ENCODE measurements at places on chromosomes 3 and 15.
A peak's percentile ranks its signal among the peaks of the same experiment; 100 is the strongest.

GRCh38 chr15:31852933-31853799, 177.1 kb upstream of the CHRNA7 start:
- no peak for DNase-seq

DNA sequence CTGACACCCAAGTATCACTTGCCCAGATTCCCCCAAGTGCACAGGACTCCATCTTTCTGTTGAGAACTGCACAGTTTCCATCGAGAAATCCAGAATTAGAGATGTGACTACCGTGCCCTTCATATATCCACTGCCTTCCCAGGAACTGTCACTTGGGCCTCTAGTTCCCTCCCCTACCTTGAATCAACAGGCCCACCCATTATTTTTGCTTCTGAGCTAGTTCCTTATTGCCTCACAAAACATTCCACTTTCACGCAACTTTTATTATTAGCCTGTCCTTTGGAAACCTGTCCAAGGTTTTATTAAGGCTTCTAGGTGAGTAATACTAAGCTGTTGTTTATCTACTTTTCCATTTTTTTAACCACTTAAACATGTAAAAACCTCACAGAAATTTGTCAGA, 17.1 kb upstream of the SLC30A4 start:
- no peak for DNase-seq

DNA sequence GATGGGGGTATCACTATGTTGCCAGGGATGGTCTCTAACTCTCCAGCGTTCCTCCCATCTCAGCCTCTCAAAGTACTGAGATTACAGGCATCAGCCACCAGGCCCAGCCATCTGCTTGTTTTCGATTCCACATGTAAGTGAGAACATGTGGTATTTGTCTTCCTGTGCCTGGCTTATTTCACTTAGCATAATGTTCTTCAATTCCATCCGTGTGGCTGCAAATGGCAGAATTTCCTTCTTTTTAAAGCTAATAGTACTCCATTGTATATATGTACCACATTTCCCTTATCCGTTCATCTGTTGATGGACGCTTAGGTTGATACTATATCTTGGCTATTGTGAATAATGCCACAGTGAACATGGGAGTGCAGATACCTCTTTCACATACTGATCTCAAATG, 70.6 kb downstream of the ASB7 start:
- no peak for DNase-seq

DNA sequence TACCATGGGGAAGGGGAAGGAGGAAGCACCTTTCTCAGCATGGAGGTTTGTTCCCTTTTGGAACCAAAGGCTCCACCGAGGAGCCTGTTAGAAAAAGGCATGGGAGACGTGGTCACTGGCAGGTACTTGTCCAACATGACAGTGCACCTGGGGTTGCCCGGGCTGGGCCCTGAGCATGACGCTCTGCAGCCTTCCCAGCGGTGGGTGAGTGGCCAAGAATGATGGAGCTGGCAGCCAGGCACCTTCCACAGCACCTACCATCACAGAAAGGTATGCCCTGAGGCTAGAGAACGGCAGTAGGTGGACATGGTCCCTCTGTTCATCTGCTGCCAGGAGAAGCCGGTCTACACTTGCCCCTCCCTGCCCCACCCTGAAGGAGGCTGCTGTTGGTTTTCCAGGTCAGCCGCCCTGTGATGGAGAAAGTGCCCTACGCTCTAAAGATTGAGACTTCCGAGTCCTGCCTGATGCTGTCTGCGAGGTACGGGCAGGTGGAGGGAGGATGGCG, 29.0 kb upstream of the NR2C2 start:
- no peak for DNase-seq

DNA sequence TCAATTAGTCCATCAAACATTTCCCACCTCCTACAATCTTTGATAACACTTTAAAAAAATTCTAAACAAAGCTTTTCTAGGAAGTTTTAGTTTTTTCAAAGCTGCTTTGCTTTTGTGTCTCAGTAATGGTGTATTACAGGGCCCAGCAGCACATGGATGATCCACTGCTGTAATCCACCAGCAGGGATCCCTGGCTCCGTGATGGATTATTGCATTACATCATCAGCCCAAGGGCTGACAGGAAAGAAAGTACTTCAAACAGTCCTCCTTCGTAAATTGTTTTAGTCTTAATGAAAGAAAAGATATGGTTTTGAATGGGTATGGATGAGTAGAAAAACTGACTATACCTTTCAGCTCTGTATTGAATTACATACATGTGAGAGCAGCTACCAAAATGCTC, 688.9 kb upstream of the NAALADL2 start:
- no peak for DNase-seq

- no peak for DNase-seq
These were observed 121.3 kb downstream of the STAC start for GRCh38 chr3:36501616-36502015.

DNA sequence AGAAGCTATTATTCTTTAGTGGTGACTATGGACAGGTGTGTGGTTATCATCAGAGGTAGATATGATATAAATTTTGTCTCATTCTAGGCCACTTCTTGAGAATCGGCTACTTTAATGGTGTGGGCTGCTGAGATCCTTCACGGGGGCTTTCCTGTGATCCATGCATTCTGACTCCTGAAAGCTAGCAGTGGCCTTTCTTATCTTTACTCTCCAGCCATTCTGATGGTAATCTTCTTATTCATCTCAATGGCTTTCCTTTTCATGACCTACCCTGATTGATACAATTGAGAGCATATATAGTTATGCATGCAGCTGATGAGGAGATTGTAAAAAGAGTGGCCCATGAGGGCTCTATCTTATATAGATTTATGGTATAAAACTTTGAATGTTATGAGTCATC, 78.3 kb upstream of the ZPLD1 start:
- no peak for DNase-seq

DNA sequence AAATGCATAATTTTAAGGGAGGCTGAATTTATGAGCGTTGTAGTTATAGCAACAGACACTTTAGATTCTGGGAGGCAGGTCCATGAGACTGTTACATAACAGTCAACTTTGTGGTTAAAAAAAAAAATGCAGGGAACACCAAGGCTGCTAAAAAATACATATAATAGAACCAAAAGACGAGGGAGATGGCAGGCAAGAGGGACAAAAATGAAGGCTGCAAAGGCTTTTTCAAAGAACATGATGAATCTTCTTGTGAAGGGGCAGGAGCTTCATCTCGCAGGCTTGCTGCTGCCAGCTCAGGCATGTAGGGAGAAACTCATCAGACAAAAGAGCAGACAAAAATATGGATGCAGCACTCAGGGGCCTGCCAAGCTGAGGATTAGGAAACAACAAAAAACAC, 243.9 kb downstream of the SHQ1 start:
- no peak for DNase-seq

GRCh38 chr3:38984110-38984509, 67.6 kb downstream of the SCN11A start:
- no peak for DNase-seq

GRCh38 chr3:187450431-187451190, 82.4 kb downstream of the RTP4 start:
- no peak for DNase-seq

GRCh38 chr3:125266971-125267370, 54.4 kb upstream of the SLC12A8 start:
- DNase-seq = no peak

DNA sequence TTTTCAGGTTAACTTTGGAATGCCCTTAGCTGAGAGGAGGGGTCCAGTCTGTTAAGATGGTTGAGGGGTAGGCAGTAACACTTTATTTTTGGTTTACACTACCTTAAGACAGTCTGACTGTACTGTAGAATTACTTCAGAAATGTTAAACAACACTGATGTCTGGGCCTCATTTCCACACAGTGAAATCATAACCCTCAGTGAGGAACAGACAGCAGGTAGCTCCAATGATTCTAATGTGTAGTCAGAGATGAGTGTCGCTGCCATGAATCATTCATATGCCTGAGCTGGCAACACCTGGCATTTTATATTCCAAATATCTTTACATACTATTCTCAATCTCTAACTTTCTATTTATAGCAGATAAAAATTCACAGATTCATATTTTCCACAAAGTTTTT, 37.3 kb upstream of the POU1F1 start:
- no peak for DNase-seq

GRCh38 chr3:119357190-119357589, 63.0 kb downstream of the ARHGAP31 start:
- DNase-seq = no peak

GRCh38 chr15:101267320-101268104, 9.8 kb downstream of the SELENOS start:
- DNase-seq = peak; percentile 86

DNA sequence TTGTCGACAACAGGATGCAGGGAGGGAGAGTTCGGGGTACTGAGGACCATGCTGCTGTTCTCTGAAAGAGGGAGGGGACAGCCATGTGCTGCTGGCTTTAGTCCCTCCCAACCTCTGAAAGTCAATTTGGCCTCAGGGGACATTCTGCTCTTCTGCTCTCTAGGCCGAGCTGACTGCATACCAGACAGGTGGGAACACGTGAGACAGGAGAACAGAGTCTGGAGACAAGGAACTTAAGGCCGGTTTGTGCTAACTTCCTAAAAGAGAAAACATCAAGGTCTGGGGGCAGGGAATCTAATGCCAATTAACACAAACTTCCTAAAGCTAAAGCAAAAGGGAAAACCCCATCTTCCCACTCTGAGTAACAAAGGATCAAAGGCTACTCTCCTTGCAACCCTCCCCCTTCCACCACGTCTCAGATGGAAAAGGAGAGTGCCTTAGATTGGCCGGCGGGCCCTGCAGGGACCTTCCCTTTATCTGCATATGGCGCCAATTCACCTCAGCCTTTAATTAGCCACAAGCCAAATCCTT, 41.0 kb downstream of the SLCO2A1 start:
- DNase-seq = no peak

DNA sequence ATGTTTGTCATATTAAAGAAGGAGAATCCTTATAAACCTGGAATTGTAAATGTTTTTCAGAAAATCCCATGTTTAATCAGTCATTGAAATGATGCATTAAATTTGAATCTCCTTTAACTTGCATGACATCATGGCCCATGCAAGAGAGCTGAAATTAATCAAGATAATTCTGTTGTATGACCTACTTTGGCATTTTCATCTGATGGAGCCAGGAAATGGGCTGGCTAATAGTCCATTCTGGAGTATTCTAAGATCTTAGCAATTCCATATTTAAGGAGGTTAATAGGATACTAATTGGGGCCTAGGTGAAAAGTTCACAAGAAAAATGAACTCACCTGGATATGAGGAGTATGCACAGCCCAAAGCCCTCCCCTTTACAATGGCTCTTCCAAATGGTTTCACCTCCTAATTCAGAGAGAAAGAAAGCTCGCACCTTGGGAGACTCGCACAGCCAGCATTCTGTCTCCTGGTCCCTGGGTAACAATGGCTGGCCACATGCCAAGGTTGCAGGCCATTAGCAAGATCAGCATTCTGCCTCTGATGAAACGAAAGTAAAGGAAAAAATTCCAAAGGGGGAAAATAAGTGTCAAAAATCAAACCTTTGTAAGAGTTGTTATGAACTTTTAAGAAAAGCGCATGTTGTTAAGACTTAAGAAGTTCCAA, 786.4 kb downstream of the MCTP2 start:
- no peak for DNase-seq

DNA sequence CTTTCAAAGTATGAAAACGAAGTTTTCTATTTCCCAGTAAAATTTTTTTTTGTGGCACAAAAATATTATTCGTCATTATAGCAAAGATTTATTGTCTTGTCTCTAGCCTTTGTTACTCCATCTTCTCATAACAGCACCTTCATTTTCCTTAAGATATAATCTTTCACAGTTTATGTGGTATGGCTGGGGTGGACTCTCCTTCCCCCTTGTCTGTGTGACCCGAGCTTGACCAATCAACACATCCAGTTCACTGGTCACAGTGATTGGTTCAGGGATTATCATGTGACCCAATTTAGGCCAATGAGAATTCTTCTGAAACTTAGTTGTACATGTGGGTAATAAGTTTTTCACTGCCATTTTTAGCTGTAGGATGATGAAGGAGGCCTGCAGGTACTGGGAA, 71.2 kb upstream of the DCBLD2 start:
- no peak for DNase-seq

GRCh38 chr3:113261626-113262303, 50.4 kb downstream of the BOC start:
- DNase-seq = no peak

DNA sequence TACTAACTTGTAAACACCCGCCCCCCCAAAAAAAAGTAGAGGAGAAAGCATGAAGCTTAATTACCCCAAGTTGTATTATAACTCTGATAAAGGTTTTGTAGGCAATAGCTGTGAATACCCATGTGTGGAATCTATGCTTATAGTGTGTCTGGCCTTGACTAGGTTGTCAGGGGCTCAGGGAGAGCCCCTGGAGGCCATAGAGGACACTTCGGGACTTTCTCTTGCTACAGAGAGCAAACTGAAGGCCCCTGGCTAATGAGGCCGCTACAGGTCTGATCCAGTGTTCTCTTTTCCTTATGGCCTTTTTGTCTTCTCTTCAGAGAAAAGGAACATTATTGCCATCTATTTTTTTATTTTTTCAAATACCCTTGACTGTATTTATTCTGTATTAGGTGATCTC, 19.1 kb upstream of the SCAANT1 start:
- DNase-seq = no peak

- no peak for DNase-seq
These were observed 191.2 kb downstream of the SEMA6D start for GRCh38 chr15:47908486-47908885.

DNA sequence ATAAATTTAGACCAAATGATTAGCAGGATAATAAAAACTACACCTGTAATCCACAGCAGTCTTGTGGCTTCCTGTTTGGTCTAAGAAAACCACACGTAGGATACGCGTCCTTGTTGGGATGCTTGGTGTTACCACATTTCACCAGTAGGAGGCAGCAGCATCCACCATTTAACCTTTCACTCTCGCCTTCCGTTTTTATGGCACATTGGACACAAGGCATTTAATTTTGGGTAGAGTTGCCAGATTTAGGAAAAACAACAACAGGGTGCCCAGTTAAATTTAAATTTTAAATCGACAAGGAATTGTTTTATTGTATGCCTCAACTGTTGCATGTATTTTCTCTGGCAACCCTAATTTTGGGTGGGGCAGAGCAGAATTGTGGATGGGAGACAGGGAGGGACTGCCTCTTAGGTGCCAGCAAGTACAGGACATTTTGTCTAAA, 6.3 kb downstream of the LRRC31 start:
- peak; percentile 66 for DNase-seq

- no peak for DNase-seq
These were observed 5.2 kb upstream of the TMEM40 start for GRCh38 chr3:12764171-12764776.

GRCh38 chr15:62997441-62997840, 45.1 kb upstream of the TPM1 start:
- no peak for DNase-seq

GRCh38 chr3:159057621-159058020, 255.8 kb downstream of the MFSD1 start:
- no peak for DNase-seq

DNA sequence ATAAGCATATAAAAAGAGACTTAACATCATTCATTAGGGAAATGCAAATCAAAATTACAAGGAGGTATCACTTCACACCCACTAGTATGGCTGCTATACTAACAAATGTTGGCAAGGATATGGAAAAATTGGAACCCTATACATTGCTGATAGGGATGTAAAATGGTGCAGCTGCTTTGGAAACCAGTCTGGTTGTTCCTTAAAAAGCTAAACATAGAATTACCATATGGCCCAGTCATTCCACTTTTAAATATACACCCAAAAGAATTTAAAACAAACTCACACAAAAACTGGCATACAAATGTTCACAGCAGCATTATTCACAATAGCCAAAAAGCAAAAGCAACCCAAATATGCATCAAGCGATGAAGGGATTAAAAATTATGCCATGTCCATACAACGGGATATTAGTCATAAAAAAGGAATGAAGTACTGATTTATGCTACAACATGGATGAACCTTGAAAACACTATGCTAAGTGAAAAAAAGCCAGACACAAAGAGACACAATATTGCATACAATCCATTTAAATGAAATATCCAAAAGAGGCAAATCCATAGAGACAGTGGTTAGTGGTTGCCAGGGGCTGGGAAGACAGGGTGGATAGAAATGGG, 118.3 kb downstream of the OSBPL10 start:
- DNase-seq = no peak

Measured in AG08396 (cell line).